ENCODE measurements at places on chromosomes 7 and 10.

DNA sequence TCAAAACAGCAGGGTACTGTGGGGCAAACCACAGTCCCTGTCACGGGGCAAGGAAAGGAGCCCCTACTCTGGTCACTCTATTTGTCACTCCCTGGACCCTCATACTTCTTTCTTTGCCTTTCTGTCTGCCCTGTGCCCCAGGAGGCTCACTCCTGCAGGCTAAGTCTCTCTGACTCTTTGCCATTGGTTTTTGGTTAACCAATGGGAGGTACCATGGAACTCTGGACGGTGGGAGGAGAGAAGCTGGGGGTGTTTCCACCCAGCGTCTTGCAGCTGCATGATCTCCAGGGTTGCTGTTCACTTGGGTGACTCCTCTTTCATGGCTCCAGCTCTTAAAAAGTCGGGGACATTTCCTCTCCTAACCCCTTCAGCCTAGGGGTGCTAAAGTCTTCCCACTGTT is 15.4 kb upstream of the EIF5AL1 start:
- DNase-seq: no peak

DNA sequence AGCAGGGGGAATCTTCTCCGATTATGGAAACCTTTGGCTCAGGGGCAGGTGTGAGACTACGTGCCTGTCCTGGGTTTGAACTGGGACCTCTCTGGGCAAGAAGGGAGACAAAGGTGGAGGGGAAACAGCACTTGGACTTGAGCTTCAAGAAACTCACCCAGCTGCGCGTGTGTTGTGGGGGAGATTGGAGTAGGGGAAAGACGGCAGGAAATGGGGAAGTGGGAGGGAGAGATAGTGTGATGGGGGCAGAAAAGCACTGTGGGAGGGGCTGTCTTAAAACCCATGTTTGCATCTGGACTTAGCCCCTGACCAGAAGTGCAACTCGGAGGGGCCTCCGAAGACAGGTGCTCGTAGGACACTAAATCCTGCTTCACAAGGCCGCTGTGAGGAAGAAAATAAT is 107.0 kb downstream of the HIP1 start:
- DNase-seq: no peak

GRCh38 chr10:70674560-70675495 is 2.5 kb downstream of the ADAMTS14 start:
- DNase-seq: no peak

DNA sequence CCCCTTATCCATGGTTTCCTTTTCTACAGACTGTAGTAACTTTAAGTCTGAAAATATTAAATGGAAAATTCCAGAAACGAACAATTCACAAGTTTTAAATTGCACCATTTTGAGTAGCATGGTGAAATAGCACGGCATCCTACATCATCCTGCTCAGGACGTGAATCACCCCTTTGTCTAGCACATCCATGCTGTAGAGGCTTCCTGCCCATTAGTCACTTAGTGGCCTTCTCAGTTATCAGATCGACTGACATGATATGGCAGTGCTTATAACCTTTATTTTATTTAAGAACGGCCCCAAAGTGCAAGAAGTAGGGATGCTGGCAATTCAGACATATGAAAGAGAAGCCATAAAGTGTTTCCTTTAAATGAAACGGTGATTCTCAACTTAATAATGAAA is 82.7 kb downstream of the CPXM2 start:
- no peak for DNase-seq

GRCh38 chr10:42609872-42610271 is 28.5 kb downstream of the ZNF33B start:
- DNase-seq: no peak

GRCh38 chr7:18166002-18166401 is 138.4 kb upstream of the PRPS1L1 start:
- no peak for DNase-seq

GRCh38 chr7:11466517-11467105 is 365.4 kb downstream of the THSD7A start:
- no peak for DNase-seq

DNA sequence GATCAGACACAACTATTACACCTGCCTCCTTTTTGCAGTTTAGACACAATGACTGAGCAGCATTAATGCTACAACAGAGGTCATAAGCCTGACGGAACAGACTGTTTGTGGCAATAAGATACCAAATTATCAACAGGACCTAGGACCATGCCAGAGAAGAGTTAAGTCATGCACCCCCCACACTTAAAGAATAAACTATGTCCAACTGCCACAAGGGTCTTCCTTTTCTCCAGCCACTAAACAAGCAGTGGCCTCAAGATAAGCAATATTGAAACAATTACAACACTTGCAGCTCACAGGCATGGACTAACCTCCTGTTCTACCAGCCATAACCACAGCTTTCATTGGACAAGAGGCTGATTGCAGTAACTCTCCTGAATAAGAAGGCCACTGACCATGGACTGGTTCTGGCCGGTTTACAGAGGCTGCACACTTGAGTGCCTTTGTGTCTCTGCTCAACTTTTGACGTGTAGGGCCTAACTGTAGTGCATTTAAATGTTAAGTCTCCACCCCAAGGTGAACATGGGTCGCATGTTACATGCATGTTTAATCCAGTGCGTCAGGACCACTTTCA is 104.4 kb downstream of the STRA8 start:
- DNase-seq: no peak

- DNase-seq: no peak
Measured at GRCh38 chr7:124649397-124650014, 116.1 kb downstream of the GPR37 start.

DNA sequence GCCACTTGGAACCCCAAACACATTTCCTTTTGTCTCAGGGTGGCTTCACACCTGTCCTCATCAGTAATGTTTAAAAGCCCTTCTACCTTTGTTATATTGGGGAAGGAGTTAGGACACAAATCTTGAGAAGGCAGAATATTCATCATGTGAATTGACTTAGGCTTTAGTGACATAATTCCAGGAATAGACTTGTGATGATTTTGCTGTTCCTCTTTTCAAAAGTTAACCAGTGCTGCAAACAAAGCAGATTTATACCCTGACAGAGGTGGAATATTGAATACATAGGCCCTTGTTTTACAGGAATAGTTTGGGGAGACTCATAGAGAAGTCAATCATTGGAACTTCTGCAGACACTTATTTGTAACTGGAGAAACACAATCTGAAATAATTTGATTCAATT is 27.0 kb downstream of the ZNF786 start:
- no peak for DNase-seq

DNA sequence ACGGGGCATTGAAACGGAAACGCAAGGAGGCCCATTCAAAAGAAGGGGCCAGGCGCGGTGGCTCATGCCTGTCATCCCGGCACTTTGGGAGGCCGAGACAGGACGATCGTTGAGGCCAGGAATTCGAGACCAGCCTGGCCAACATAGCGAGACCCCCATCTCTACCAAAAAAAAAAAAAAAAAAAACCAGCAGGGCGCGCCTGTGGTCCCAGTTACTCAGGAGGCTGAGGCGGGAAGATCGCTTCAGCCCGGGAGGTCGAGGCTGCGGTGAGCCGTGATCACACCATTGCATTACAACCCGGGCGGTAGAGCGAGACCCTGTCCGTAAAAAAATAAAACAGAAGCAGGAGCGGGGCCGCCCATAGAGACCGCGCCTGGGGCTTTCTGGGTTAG is 396 bp downstream of the PSMG3 start:
- no peak for DNase-seq

DNA sequence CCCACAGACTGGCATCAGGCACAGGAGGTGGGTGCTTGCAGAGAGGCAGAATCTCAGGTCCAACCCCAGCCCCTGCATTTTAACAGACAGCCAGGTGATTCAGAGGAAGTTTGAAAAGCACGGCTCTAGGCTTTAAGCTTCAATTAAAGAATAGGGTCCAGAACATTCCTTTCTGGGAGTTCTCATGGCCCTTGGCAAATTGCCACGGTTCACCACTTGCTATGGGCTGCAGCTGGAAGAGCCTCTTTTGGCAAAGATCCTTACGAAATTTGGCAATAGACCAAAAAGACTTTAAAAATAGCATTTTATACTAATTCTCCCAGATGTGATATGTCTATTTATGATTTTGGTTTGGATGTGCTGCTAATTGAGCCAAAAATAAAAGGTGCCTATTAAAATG is 148.1 kb downstream of the ITGA8 start:
- no peak for DNase-seq

DNA sequence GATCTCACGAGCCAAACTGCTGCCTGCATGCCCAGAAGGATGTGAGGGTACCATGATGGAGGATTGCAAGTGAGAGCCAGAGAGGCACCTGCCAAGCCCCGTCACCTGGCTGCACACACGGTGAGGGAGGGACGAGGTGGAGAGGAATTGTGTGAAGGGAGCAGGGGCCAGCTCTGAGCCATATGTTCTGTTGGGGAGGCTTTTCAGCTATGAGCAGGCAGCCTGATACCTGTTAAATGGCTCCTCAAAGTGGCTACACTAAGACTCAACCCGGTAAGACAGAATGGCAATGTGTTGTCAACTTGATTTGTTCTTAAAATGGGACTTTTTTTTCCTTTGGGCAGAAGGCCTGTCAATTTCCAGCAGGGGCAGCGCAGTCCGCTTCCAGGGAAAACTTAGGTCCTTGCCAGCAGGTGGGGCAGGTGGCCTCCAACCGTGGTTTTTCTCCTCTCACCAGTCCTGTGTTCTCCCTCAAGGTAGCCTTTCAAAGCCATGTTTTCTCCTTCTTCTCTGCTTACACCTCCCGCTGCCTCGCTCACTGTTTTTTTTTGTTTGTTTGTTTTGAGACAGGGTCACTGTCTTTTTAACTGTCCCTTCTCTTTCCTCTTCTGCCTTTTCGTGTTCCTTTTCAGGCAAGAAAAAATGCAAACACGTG is 57.7 kb upstream of the ZNRF2 start:
- DNase-seq: no peak

- DNase-seq: no peak
Measured at GRCh38 chr7:105707967-105708762, 126.9 kb upstream of the EFCAB10 start.
